ENCODE measurements at places on chromosomes 6 and 20.
A peak's percentile ranks its signal among the peaks of the same experiment; 100 is the strongest.

DNA sequence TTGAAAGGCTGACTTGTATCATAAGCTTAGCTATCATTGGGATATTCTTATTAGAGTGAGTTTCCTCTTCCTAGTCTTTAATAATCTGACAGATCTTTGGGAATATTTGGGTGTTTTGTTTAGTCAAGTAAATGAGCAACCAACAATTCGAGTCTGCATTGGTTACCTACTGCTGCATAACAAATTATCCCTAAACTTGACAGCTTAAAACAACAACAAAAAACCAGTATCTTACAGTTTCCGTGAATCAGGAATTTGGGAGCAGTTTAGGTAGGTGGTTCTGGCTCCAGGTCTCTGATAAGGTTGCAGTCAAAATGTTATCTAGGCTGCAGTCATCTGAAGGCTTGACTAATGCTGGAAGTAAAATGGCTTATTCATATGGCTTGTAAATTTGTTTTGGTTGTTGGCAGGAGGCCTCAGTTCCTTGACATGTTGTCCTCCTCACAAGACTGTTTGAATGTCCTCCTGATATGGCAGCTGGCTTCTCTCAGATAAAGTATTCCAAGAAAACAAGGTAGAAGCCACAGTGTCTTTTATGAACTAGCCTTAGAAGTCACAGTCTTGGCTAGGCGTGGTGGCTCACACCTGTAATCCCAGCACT lies 7.2 kb downstream of the GTF3C6 start:
- H3K27ac ChIP-seq, result no peak overlapping the region
- DNase-seq, result no peak
- H3K36me3 ChIP-seq, result peaks cover 2% of the 10 kb centered on the region
- no peaks in the 10 kb centered on the region for H3K27me3 ChIP-seq
- H3K4me1 ChIP-seq, result no peaks in the 10 kb centered on the region

DNA sequence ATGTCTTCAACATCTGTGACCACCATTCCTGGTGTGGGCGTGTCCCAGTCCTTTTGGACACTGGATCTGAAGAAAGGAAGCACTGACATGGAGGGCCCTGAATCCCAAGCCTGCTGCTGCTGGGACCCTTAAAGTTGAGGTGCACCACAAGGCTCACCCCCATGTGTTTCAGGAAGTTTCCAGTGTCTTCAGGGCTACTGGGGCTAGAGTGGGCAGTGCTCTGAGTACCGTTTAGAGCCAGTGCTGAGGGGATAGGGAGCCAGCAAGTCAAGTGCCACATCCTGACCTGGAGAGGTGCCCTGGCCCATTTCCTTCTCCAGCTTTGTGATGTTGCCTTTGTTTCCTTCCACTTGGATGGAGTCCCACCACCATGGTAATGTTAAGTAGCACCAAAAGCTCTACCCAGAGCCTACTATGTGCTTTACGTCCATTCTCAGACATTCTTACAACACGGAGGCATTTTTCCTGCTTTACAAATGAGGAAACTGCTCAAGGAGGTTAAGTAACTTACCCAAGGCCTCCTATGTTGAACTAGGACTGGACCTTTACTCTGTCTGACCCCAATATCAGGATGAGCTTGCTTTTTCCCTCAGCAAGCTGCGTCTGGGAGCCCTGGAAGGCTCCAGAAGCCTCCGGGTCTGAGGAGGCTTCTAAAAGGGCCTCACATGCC lies 552 bp upstream of the DEF6 start:
- DNase-seq, result no peak
- H3K27me3 ChIP-seq, result no peaks in the 10 kb centered on the region
- H3K27ac ChIP-seq, result no peak overlapping the region
- H3K4me3 ChIP-seq, result no peak overlapping the region
- H3K36me3 ChIP-seq, result no peaks in the 10 kb centered on the region

DNA sequence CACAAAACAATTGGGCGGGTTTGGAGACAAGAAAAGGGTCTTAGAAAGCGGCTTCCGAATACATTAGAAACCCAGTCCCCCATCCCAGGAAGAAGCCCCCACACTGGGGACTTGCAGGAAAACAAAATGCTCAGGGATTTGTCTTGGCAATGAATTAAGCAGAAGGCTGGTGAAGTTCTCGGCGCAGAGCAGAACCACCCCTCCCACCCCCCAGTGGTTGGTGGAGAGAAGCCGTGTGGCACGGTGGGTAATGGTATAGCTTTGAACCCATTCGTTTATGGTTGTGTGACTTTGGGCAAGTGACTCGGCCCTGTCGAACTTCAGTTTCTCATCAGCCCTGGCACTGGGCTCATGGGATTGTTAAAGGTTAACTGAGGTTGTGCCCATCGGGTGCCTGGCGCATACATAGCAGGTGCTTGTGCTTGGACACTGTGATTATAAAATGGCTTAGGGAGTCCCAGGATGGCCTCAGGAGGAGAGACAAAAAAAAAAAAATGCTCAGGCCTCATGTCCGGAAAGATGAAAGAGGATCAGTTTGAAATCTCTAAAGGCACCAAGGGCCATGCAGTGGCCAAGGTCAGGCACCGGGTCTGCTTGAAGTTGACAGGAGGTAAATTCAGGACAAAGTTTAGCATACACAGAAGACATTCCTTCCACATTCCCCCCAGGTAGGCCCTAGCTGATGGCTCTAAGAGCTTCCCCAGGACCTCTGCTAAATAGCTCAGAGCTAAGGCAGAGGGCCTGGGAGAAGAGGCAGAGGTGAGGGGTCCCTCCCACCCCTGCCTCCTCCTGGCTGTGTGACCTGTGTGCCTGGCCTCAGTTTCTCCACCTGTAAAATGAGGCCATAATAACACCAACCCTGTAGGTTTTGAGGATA lies 120.1 kb upstream of the PTPN1 start:
- DNase-seq, result peak; percentile 89
- H3K27me3 ChIP-seq, result no peaks in the 10 kb centered on the region
- no peaks in the 10 kb centered on the region for H3K36me3 ChIP-seq
- peak overlapping the region; percentile 67 for H3K27ac ChIP-seq
- no peak overlapping the region for H3K4me3 ChIP-seq
- peaks cover 55% of the 10 kb centered on the region for H3K4me1 ChIP-seq

DNA sequence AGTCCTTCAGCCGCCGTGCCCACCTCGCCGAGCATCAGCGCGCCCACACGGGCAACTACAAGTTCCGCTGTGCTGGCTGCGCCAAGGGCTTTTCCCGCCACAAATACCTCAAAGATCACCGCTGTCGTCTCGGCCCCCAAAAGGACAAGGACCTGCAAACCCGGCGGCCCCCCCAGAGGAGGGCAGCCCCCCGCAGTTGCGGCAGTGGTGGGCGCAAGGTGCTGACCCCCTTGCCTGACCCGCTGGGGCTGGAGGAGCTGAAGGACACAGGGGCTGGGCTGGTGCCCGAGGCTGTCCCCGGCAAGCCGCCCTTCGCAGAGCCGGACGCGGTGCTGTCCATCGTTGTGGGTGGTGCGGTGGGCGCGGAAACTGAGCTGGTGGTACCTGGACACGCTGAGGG lies 20.1 kb upstream of the CHMP4B start:
- H3K4me1 ChIP-seq, result peaks cover 7% of the 10 kb centered on the region
- H3K4me3 ChIP-seq, result no peak overlapping the region
- no peaks in the 10 kb centered on the region for H3K27me3 ChIP-seq

DNA sequence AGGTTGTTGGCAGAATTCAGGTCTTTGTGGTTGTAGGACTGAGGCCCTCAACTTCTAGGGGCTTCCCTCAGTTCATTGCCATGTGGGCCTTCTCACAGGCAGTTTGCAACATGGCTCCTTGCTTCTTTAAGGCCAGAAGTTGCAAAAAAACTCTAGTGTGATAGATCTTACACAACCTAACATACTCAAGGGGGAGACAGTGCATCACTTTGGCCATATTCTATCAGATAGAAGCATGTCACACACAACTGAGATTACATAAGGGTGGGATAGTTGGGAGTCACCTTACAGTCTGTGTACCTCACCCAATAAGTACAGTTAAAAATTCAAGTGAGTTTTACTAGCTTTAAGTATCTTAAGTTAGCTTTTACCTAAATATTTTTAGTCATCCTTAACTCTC lies 1.6 kb downstream of the SIRPD start:
- H3K36me3 ChIP-seq, result no peaks in the 10 kb centered on the region
- no peaks in the 10 kb centered on the region for H3K27me3 ChIP-seq
- no peak overlapping the region for H3K4me3 ChIP-seq
- no peak overlapping the region for H3K27ac ChIP-seq
- H3K4me1 ChIP-seq, result no peaks in the 10 kb centered on the region

DNA sequence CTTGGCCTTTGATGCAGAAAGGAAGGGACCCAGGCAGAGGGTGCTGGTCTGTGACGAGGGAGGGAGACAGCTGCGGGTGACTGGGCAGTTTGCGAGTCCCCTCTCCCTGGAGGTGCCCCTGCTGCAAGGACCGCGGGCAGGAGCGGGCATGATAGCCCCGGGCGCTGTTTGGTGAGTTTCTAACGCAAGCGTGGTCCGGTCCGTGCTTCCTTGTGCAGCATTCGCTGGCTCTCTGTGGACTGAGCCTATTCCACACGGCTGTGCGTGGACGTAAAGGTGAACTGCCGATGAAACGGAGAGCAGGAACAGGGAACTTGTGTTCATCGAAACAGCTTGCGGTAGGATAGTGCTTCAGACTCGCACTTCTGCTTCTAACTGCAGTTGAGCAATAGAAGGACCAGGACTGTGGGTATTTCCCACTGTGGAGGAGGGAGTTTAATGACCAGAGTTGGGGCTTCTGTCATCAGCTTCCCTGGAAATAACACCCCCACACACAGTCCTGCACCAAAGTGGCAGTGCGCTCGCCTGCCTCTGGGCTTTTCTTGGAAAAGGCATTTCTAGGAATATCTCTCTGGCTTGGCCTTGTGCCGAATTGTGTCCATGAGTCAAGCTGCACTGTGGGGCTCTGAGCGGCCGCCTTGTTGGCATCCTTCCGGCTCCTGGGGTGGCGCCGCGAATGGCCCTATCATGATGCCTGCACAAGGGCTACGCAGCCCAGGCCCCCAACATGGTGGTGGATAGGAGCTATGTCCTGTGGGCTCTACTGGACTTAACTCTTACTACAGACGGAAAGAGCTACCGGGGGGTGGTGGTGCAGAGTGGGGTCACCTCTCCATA lies 48.9 kb downstream of the DUSP22 start:
- H3K4me1 ChIP-seq, result peaks cover 4% of the 10 kb centered on the region
- no peaks in the 10 kb centered on the region for H3K36me3 ChIP-seq
- no peak overlapping the region for H3K4me3 ChIP-seq
- no peak for DNase-seq

DNA sequence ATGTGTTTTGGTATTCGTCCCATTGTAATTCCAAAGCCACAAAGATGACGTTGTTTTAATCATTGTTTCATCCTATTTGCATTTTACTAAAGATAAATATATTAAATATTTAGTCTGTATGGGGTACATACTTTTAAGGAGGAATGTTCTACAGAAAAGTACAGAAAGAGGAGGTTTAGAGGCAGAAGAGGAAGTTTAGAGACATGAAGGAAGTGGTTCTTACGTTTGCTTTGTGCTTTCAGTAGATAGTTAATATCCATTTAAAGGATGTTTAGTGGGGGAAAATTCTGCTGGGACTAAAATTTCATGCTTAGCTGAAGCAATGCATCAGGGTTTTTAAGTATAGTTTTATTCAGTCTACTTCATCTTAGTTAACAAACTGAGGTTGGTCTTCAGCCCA lies 116.6 kb downstream of the CRYBG1 start:
- H3K36me3 ChIP-seq, result no peaks in the 10 kb centered on the region
- H3K4me1 ChIP-seq, result no peaks in the 10 kb centered on the region
- H3K4me3 ChIP-seq, result no peak overlapping the region
- no peaks in the 10 kb centered on the region for H3K27me3 ChIP-seq
- DNase-seq, result no peak
- no peak overlapping the region for H3K27ac ChIP-seq

DNA sequence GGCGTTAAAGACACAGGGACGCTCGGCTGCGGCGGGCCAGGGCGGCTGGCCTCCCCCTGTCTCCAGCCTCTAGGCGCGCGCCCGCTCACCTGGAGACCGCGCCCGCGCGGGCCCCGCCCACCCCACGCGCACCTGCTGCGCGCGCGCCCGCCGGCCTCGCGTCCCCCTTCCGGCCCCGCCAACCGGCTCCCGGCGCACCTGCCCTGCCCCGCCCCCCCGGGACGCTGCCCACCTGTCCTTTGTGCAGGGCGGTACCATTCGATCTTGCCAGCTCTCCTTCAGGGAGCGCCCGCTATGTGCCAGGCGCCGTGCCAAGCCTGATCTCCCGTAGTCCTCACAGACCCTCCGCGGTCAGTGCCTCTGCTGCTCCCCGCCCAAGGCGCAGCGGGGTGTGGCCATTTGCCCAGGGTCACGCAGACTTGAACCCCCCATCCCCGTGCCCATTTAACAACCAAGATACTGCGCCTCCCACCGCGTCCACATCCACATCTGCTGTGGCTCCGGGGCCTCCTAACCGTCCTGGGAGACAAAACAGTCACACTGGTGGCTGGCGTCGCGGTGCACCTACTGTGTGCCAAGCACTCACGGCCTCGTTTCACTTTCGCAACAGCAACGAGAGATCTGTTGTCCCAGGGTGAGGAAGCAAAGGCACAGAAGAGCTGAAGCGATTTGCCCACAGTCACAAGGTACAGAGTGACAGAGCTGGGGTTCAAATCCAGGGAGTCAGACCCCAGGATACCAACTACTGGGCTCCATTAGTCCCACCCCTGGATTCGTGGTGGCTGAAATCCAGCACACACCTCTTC lies 48.1 kb downstream of the NOL4L start:
- peak overlapping the region; percentile 71 for H3K4me3 ChIP-seq
- no peaks in the 10 kb centered on the region for H3K27me3 ChIP-seq
- peak; percentile 73 for DNase-seq
- no peaks in the 10 kb centered on the region for H3K36me3 ChIP-seq
- peaks cover 17% of the 10 kb centered on the region for H3K4me1 ChIP-seq
- peak overlapping the region; percentile 36 for H3K27ac ChIP-seq

GRCh38 chr20:17946572-17947473 lies 21.8 kb downstream of the SNX5 start:
- H3K36me3 ChIP-seq, result peaks cover 17% of the 10 kb centered on the region
- H3K4me1 ChIP-seq, result no peaks in the 10 kb centered on the region
- no peak for DNase-seq
- H3K4me3 ChIP-seq, result no peak overlapping the region
- H3K27ac ChIP-seq, result no peak overlapping the region

DNA sequence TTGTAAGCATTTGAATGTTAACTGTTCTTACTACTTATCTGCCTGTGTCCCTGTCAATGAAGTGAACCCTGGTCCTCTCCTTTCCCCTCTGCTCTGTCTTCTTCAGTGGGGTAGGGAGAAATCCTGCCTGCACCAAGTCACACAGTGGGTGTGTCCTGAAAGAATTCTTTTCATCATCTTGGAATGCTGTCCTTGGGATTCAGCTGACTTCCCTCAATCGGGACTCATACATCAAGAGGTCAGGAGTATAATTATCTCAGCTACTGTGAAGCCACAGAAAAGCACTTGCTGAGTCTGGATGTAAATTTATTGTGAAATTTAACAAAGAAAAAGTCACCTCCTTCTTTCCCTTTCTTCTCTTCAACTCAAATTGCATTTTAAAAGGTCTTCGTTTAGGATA lies 328.5 kb downstream of the SOX4 start:
- H3K27me3 ChIP-seq, result no peaks in the 10 kb centered on the region
- peak overlapping the region; percentile 81 for H3K27ac ChIP-seq
- H3K4me3 ChIP-seq, result no peak overlapping the region
- no peaks in the 10 kb centered on the region for H3K36me3 ChIP-seq
- H3K4me1 ChIP-seq, result peaks cover 20% of the 10 kb centered on the region
